ENCODE measurements at places on chromosomes 5 and 9.

GRCh38 chr9:109114670-109115069 is 5.1 kb downstream of the TMEM245 start:
- DNase-seq: peak; percentile 81

- DNase-seq: no peak
Observed at GRCh38 chr9:131461166-131461565, 41.6 kb upstream of the POMT1 start.

GRCh38 chr9:87086221-87086818 is 139.0 kb upstream of the GAS1 start:
- DNase-seq: no peak

DNA sequence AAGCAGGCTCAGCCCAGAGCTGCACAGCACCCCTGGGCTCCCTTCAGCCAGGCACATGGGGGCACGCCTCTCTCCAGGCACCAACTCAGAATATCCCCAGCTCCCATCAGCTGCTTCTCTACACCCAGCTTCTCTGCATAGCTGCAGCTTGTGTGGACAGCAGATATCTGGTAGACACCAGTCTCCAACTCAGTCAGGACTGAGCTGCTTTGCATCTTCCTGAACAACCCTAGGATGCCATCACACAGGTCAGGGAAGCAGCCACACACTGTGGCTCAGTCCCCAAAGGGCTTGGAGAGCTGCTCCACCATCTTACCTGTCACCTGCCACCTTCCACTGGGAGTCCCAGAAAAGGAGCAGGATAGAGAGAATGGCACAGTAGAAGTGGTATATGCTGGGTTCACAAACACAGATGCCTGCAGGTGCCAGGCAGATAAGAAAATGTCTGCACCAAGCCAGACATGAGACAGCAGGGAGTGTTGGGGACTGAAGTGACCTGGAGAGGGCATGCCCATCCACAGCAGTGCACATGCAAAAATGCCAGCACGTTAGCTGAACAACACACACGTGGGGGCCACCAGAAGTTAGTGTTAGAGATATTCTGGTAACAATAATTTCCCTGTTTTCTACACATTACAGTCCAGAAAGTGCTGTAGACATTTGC is 42.0 kb downstream of the THBS4 start:
- no peak for DNase-seq

DNA sequence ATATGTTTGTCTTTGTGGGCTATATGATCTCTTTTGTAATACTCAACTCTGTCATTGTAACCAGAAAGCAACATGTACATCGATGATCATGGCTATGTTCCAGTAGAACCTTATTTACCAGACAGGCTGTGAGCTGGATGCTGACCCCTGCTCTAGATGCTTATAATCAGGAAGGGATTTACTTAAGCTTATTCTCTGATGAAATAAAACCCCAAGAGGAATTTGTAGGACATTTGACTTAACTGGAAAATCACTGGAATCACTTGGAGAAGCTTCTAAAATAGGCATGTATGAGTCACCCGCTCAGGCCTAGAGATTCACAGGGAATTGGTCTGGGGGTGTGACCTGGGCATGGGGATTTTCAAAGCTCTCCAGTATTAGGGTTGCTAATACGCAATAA is 285.8 kb upstream of the ZNF608 start:
- DNase-seq: peak; percentile 49

- DNase-seq: peak; percentile 93
Observed at GRCh38 chr5:163916376-163916775, 411.0 kb downstream of the MAT2B start.

- peak; percentile 45 for DNase-seq
Observed at GRCh38 chr5:140402258-140403074, 833 bp downstream of the ANKHD1 start.

DNA sequence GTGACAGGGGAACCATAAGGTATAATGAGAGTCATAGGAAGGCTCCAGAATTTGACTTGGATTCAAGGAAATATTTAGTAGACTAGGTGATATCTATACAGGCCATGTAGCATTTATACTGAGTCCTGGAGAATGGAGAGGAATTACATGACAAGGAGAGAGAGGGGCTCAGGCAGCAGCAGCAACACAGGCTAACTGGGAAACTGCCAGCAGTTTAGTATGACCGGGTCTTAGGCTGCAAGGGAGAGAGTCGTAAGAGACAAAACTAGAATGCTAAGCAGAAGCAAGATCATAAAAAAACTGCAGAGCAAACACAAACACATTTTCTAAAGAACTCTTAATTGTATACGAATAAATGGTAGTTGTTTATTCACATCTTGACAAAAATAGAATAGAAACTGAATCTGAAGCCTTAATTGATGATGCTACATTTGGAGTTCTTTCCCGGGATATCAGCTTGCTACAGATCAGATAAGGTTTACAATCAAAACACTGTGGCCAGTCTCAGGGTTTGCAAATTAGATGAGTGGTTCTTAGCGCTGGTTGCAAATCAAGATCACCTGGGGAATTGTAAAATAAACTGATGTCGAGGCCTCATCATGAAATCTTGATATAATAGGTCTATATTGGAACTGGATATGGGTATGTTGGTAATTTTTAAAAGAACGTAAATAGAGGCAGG is 480.0 kb upstream of the C9orf72 start:
- no peak for DNase-seq

GRCh38 chr5:127930311-127930710 is 153.3 kb upstream of the SLC12A2 start:
- peak; percentile 63 for DNase-seq

Data from iris pigment epithelial cell (primary cell).